ENCODE measurements at places on chromosomes 6 and 20. TPM values are rescaled to one million over a fixed set of nuclear protein-coding genes. Genes with fewer than 3 reads are reported as not detected.

DNA sequence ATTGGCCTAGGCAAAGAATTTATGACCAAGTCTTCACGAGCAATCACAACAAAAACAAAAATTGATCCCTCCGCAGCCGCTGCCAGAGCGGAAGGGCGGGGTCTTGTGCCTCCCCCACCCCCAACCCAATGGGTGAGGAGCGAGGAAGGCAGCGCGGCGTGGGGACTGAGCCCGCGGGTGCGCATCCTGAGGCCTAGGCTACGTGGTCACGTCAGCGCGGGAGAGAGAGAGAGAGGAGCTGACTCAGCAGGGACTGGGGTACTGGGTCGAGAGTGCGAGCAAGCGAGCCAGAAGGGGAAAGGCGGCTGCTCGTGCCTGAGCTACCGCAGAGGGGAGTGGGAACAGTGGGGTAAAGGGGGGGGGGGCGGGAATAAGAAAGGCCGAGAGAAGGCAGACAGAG lies 90.1 kb upstream of the FERMT1 start:
- H3K4me3 ChIP-seq: no peak overlapping the region
- H3K4me1 ChIP-seq: no peaks in the 10 kb centered on the region
- no peaks in the 10 kb centered on the region for H3K36me3 ChIP-seq
- no peak overlapping the region for H3K27ac ChIP-seq

DNA sequence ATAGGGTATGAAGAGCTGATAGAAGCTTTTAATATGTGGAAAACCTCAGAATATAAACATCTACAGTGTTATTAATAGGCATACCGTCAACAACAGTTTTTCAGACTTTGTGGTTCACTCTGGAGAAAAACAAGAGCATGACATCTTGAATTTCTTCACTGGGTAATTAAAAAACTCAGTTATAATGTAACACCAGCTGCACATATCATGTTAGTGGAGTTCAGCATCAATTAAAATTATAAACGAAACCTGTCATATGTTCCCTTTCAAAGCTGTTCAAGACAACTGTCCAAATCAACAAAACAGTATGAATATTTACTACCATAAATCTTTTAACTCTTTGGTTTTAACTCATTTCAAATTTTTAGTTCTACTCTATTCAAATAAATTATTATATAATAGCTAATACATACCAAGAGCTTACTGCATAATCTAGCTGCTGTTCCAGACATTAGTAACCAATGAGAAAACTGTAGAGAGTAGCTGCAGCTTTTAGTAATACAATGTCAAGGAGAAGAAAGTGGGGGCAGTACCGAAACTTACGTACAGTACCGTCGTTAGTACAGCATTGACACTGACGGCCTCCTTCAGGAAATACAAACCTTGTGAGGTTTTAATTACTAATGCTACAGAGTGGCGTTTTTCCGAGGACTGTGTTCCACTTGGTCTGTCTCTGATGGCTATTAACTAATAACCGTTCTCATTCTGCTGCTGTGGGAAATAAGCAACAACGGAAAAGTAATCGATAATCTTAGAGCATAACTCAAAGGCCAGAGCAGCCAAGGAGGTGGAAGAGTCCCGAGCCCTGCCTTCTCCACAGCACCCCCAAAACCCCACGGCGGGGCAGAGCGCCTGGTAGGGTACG lies 532 bp upstream of the PM20D2 start:
- no peaks in the 10 kb centered on the region for H3K27me3 ChIP-seq
- H3K36me3 ChIP-seq: no peaks in the 10 kb centered on the region
- peak overlapping the region; percentile 79 for H3K4me3 ChIP-seq
- peaks cover 3% of the 10 kb centered on the region for H3K4me1 ChIP-seq

DNA sequence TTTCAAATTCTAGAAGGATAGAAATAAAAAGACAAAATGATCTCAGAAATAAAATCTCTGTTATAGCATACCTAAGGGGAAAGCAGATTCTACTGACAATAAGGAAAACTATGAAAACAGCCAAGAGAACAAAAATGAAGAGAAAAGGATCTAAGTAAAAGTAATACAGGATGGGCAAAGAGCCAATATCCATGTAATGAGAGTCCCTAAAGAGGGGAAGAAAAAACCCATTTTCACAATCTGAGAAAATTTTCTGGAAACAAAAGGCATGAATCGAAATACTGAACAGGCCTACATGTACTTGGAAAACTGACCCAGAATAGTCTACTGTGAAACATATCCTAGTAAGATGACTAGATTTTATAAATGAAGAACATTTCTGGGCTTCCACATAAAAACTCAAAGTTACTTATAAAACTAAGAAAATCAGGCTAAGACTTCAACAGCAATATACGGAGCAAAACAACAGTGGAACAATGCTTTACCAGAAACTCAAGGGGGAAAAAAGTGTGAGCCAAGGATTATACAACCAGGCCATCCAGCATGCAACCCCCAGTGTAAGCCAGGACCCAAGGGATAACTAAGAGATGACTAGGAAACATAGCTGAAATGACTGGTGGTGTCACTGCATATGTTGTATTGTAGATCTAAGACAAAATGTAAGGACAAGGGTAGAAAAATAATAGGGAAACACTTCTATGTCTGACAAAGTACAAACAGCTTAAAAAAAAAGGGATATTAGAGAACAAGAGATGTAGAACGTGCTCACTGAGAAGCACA lies 10.2 kb downstream of the NAPB start:
- H3K36me3 ChIP-seq: no peaks in the 10 kb centered on the region
- no peaks in the 10 kb centered on the region for H3K27me3 ChIP-seq
- DNase-seq: no peak
- no peak overlapping the region for H3K27ac ChIP-seq
- H3K4me3 ChIP-seq: no peak overlapping the region
- peaks cover 4% of the 10 kb centered on the region for H3K4me1 ChIP-seq

Gene SLC16A10
- total RNA-seq: not detected

- H3K36me3 ChIP-seq: no peaks in the 10 kb centered on the region
- H3K4me3 ChIP-seq: no peak overlapping the region
- no peak for DNase-seq
- no peaks in the 10 kb centered on the region for H3K4me1 ChIP-seq
These were observed 29.7 kb upstream of the APCDD1L start for GRCh38 chr20:58544891-58545290.

Gene SEL1L2
- total RNA-seq: not detected

DNA sequence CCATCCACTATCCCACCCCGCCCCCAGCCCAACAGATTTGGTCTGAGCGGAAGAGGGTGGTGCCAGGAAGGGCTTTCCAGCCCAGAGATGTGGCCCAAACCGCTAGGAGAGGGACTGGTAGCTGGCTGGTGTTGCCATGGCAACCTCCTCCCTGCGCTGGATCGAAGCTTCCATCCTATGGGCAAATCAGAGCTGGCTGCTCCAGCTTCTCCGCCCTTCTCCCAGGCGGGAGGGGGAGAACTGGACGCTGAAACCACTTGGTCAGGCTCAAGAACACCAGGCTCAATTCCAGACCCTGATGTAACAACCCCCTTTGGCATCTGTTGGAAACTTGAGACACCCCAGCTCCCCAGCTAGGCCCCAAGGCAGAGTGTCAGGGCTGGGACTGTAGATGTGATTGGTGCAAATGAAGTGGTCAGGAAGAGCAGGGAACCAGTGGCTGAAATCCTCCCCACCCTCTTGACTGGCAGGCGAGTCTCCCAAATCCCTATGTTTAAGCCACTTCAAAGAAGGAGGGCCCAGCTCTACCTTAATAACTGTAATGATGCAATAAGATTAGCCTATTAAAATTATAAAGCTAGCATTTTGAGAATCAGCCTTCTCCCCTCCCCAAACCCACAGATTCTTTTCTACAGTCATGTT lies 4.2 kb downstream of the RIMS4 start:
- H3K4me1 ChIP-seq: no peaks in the 10 kb centered on the region
- peaks cover 28% of the 10 kb centered on the region for H3K27me3 ChIP-seq
- DNase-seq: peak; percentile 93
- no peak overlapping the region for H3K4me3 ChIP-seq
- H3K36me3 ChIP-seq: no peaks in the 10 kb centered on the region

DNA sequence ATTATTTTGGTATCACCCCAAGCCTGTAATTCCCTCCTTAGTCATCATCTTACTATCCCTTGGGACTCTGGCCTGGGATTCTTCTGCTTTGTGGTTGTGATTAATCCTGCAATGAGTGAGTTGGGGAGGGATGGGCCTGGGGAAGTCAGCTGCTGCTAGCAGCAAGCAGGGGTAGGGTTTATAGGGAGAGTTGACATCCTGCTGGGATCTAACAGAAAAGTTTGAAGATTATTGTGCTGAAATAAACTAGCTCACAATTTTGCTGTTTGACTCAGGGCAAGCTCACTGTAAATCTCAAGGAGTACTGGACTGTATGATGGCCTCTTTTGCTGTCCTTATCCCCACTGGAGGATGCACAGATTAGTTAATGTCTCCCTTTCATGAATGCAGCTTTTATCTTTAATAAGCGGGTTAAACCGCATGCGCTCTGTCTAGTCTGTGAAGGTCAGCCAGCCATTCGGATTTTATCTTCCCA lies 83.4 kb downstream of the JARID2 start:
- H3K27me3 ChIP-seq: no peaks in the 10 kb centered on the region
- no peak overlapping the region for H3K27ac ChIP-seq
- H3K36me3 ChIP-seq: no peaks in the 10 kb centered on the region
- H3K4me3 ChIP-seq: no peak overlapping the region
- DNase-seq: peak; percentile 91

Gene PNPLA1
- total RNA-seq: not detected

- DNase-seq: no peak
- H3K4me3 ChIP-seq: no peak overlapping the region
- no peaks in the 10 kb centered on the region for H3K36me3 ChIP-seq
- H3K27me3 ChIP-seq: no peaks in the 10 kb centered on the region
- H3K4me1 ChIP-seq: no peaks in the 10 kb centered on the region
These were observed 104.7 kb upstream of the PMEPA1 start for GRCh38 chr20:57814529-57814928.

Gene CST1
- total RNA-seq: 3.6 TPM

Gene ZDHHC14
- 4.6 TPM for total RNA-seq

Gene APCDD1L
- 0.99 TPM for total RNA-seq

DNA sequence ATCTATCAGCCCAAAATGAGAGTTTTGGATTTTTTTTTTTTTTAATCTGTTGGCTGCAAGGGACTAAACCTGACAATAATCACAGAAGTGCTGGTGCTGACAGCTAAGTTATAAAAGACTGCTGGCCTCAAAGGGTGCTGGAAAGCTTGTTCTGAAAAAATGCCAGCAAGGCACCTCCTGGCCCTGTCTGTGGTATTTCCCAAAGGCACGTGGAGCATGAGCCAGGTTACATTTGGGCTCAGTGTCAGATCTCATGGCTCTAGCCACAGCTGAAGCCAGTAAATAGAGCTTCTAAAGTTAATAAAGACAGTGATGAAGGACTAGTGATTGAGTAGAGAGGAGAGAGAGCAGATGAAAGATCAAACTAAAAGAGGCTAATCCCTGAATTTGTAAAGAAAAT lies 178.9 kb downstream of the FUT9 start:
- no peak overlapping the region for H3K27ac ChIP-seq
- DNase-seq: no peak
- no peaks in the 10 kb centered on the region for H3K36me3 ChIP-seq
- H3K27me3 ChIP-seq: no peaks in the 10 kb centered on the region

GRCh38 chr6:105795913-105796517 lies 290.1 kb upstream of the PRDM1 start:
- H3K27ac ChIP-seq: no peak overlapping the region
- no peak overlapping the region for H3K4me3 ChIP-seq
- H3K36me3 ChIP-seq: no peaks in the 10 kb centered on the region
- H3K27me3 ChIP-seq: no peaks in the 10 kb centered on the region

DNA sequence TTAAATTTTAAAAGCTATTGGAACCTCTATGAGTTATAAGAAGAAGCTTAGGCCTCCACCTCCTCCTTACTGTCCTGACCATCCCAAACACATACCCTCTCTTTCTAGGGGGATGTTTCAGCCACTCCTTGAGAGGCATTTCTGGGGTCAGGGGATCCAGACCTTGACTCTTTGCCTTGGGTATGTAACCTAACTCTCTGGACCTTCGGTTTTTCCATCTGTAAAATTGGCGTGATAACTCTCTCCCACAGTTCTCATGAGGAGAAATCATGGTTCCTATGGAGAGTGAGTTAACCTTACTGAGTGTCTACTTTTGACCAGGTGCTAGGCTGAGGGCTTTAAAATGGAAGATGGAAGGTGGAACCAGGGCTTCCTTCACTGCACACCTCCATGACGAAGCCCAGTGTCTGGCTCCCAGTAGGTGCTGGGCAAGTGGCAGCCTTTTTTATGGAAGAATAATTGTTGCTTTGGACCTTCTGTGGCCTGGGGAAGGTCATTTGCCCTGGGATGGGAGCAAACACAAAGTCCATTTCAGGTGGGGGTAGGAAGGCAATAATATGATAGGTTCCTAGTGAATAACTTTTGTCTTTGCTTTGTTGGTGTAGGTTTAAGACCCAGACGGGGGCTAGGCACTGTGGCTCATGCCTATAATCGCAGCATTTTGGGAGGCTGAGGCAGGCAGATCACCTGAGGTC lies 18.4 kb downstream of the FOXP4 start:
- no peaks in the 10 kb centered on the region for H3K36me3 ChIP-seq
- DNase-seq: no peak
- no peaks in the 10 kb centered on the region for H3K27me3 ChIP-seq

Gene SLC22A1
- 0.26 TPM for total RNA-seq

Gene CDKAL1
- 15.0 TPM for total RNA-seq

GRCh38 chr20:4898282-4899244 lies 102.7 kb downstream of the SLC23A2 start:
- peaks cover 12% of the 10 kb centered on the region for H3K4me1 ChIP-seq
- peak; percentile 82 for DNase-seq
- H3K27ac ChIP-seq: peak overlapping the region; percentile 21
- H3K36me3 ChIP-seq: peaks cover 2% of the 10 kb centered on the region

Gene ORC3
- 23.8 TPM for total RNA-seq

- peaks cover 4% of the 10 kb centered on the region for H3K36me3 ChIP-seq
- H3K4me1 ChIP-seq: peaks cover 12% of the 10 kb centered on the region
- H3K27ac ChIP-seq: no peak overlapping the region
- H3K27me3 ChIP-seq: no peaks in the 10 kb centered on the region
These were observed 4.5 kb downstream of the DEK start for GRCh38 chr6:18259675-18260447.

- H3K4me3 ChIP-seq: no peak overlapping the region
- no peaks in the 10 kb centered on the region for H3K36me3 ChIP-seq
- H3K27ac ChIP-seq: no peak overlapping the region
- peak; percentile 35 for DNase-seq
These were observed 10.4 kb upstream of the SUMO4 start for GRCh38 chr6:149389509-149390297.

Gene FNDC11
- total RNA-seq: 1.0 TPM

DNA sequence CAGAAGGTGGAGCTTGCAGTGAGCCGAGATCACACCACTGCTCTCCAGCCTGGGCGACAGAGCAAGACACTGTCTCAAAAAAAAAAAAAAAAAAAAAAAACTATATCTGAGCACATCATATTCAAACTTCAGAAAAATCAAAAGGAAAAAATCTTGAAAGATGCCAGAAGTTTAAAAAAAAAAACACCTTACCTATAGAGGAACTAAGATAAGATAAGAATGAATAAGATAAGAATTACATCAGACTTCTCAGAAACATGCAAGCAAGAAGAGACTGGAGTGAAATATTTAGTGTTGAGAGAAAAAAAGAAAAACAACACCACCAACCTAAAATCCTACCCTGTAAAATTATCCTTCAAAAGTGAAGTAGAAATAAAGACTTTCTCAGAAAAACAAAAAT lies 116.8 kb upstream of the ARID1B start:
- no peaks in the 10 kb centered on the region for H3K4me1 ChIP-seq
- no peaks in the 10 kb centered on the region for H3K36me3 ChIP-seq
- no peak overlapping the region for H3K4me3 ChIP-seq
- H3K27me3 ChIP-seq: no peaks in the 10 kb centered on the region
- H3K27ac ChIP-seq: no peak overlapping the region

All from fibroblast of lung (primary cell).